NCI-H446 treated with DMSO at 0.1 percent for 48 hours (cell line): ENCODE measurements at places on chromosomes 6 and 20.
A peak's percentile ranks its signal among the peaks of the same experiment; 100 is the strongest.

- DNase-seq, result no peak
Measured at GRCh38 chr20:32437391-32438074, 79.4 kb downstream of the ASXL1 start.

DNA sequence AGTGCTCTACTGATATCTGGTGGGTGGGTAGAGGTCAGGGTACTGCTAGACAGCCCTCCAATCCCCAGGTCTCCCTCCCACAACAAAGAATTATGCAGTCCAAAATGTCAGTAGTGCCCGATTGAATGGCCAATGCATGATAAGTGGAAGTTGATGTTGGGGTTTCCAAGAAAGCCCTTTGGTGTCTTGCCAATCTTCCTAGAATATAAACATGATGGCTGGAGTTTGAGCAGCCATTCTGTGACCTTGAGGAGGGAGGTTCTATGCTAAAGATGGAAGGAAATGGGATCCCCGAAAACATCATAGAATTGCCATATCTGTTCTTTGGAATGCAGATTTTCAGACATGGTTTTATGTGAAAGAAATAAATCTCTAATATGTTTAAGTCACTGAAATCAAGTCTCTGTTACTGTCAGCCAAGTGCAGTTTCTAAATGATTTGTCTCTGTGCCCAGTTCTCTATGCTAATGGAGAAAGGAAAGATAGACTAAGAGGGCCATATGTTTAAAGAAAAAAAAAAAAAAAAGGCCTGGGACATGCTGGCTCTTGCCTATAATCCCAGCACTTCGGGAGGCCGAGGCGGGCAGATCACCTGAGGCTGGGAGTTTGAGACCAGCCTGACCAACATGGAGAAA, 32.8 kb upstream of the PTPN1 start:
- peak; percentile 69 for DNase-seq

DNA sequence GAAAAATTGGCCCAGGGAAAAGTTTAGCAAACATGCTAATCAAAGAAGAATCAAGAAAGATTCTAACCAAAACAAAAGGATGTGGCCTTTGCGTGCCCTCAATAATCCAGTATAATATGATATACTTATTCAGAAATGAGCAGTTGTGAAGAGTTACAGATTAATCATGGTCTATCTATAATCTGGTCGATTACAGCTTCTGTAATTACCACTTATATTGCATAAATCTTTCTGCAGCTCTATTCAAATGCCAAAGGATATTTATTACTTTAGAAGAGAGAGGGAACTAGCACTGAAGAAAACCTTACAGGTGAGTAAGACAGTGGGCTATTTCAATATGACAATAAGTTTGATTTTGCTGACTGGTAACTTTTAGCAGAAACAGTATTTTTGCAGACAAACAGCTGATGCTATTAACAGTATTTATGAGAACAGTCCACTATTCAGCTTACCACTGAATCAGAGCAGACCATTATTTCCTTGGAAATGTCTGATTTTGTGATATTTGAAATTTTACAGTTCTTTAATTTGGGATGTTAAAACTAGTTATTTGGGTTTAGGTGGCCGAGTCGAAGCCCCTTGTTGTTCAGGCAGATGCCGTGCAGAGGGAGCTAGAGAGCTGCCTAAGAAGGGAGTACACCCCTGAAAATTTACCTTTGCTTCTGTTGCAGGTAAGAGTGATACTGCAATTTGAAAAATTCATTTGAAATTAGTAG, 92.2 kb downstream of the CEP57L1 start:
- DNase-seq, result no peak

DNA sequence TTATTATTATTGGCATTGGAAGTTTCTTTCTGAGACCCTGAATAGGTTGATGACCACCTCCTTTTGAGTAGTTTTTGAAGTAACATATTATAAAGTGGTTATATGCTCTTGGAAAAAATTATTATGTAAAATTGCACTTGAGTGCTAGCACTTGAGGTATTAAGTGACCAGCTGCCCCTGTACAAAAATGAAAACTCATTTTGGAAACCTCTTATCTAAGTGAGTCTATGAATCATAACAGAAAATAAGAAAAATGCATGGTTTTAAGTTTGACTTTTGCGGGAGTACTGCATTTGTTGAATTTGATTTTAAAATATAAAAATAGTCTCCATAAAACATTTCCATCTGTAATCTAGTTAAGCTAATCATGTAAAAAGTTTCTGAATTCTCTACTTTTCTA, 248.3 kb downstream of the TMEM242 start:
- DNase-seq, result no peak

DNA sequence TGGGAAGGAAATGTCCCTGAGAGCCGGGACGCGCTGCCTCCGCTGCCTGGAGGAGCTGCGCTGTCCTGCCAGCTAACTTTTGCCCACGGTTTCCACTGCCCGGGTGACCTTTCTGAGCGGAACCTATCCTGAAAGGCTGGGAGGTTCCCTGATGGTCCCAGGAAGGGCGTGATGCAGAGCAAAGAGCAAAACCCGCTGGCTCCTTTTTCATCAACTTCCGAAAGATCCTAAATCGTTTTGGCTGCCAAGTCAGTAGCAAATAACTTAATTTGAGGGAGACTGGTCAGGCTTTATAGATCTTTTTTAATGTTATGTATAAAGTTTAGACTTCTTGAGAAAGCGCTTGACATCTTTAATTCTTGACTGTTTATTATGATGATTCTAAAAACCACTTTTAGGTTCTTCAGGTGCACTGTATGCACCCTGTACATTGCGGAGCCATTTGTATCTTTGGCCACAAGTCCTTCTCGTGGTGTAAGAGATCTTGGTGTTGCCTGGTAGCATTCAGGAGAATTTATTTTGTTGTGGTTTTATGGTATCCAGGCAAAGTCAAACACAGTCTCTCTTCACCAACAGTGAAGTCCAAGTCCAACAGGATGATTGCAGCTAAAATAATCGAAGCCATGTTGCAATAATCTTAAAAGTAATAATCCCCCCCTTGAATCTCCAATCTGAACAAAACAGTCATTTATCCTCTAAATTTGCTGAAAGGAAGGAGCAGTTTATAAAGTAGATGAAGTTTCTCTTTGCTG, at the start of gene SYNE1:
Gene SYNE1 (minus strand): TSS at position 67 of the 752 bp plus-strand sequence. CDS start 9,031 bp downstream, outside the sequence.
- no peak for DNase-seq

GRCh38 chr6:20703049-20703448, 168.8 kb downstream of the CDKAL1 start:
- no peak for DNase-seq

DNA sequence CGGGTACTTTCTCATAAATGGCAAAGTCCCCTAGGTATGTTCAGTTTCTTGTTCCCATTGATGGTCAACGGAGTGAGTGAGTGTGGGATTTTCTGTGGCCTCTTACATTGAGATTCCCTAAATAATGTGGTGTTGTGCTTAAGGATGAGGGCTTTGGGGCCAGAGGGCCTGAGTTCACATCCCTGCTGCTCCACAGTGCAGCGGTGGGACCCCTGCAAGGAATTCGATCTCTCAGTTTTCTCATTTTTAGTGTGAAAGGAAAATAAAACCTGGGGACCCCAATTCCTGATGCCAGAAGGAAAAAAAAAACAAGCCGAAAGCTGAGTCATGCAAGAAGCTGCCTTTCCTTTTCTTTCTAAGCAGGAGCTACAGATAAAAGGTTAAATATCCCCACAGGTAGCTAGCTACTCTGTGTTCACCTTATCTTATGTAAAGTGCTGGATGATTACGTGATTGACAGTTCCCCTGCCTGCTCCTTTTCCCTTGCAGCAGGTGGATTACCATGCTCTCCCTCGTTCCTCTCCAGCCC, 120.2 kb upstream of the CLDN20 start:
- DNase-seq, result no peak

DNA sequence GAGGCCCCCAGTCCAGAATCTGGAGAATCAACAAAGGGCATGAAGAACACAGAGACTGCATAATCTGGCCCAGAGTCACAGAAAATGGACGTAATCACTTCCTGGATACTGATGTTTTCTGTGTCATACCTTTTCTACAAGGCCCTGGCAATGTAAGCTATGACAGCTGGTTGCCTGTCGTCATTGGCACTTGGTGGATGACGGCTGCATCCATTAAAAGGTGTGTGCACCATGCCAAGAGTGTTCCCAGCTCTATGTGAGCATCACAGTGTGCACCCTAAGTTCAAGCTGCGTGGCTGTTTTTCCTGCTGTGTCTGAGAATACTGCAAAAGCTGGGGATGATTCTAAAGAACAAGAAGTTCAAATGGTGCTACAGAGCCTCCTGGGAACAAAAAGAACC, 275.2 kb upstream of the CNR1 start:
- peak; percentile 76 for DNase-seq

- DNase-seq, result no peak
Measured at GRCh38 chr6:150606647-150607328, 7.1 kb downstream of the PLEKHG1 start.
